ENCODE measurements at places on chromosomes 5 and 9. TPM values are rescaled to one million over a fixed set of nuclear protein-coding genes. Genes with fewer than 3 reads are reported as not detected.

DNA sequence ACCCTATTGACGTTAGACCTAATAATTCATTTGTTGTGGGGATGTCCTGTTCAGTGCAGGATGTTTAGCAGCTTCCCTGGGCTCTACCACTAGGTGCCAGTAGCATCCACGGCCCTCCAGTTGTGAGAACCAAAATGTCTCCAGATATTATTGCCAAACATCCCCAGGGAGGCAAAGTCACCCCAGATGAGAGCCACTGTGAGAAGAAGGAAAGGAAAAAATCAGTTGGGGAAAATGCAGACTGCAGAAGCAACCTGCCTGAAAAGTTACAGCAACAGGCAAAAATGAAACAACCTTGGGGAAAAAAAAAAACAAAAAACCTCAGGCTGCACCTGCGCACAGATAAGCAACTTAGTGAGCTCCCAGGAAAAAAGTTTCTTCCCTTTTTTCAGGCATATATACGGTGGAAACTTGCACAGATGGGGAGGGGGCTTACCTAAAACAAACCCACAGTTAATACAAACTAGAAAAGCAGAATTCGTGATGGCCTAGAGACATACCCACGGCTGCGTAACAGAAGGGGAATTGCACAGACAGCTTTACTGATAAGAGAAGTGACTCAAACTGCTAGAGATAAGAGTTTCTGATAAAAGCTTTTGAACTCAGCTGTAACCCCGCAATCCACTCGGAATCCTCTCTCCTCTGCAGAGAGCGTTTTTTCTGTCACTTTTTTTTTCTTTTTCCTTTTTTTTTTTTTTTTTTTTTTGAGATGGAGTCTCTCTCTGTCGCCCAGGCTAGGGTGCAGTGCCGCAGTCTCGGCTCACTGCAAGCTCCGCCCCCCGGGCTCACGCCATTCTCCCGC, 29.8 kb upstream of the FBP1 start:
- H3K4me3 ChIP-seq, result peak overlapping the region; percentile 79
- peaks cover 10% of the 10 kb centered on the region for H3K27me3 ChIP-seq
- peaks cover 7% of the 10 kb centered on the region for H3K4me1 ChIP-seq

DNA sequence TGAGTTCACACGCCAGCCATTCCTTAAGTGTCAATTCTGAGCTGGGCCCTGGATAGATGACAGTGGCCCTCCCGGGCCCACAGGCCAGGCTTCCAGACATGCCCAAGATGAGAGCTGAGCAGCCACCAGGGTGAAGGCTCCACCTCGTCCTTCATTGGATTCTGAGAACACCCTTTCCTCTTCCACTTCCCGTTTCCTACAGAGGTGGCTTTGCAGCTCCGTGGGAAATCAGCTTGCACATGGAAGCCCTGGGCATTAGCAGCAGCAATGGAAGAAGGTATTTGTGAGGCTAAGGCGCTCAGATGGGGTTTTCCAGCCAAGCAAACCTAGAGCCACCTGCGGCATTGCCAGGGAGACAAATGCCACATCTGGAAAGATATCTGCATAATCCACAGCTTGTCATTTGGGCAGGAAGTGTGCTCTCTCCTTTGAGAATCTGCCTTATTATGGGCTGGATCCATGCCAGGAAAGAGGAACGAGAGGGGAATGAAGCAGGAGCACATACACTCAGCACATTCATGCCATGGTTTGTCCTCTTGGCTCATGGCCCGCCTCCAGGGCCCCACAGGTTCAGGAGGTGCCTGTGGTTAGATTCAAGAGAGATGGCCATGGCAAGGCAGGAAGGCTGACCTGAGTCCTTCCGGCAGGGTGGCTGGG, 34.1 kb downstream of the CFAP77 start:
- DNase-seq, result no peak
- H3K27ac ChIP-seq, result no peak overlapping the region
- H3K4me1 ChIP-seq, result peaks cover 8% of the 10 kb centered on the region
- no peak overlapping the region for H3K4me3 ChIP-seq
- H3K27me3 ChIP-seq, result peaks cover 50% of the 10 kb centered on the region
- no peaks in the 10 kb centered on the region for H3K36me3 ChIP-seq

- H3K36me3 ChIP-seq, result no peaks in the 10 kb centered on the region
- no peak for DNase-seq
- no peaks in the 10 kb centered on the region for H3K27me3 ChIP-seq
- H3K4me1 ChIP-seq, result no peaks in the 10 kb centered on the region
- H3K4me3 ChIP-seq, result no peak overlapping the region
- H3K27ac ChIP-seq, result no peak overlapping the region
Observed at GRCh38 chr5:106127341-106127781, 1543.4 kb downstream of the EFNA5 start.

Gene TICAM2
- 11.1 TPM for total RNA-seq

- no peaks in the 10 kb centered on the region for H3K36me3 ChIP-seq
- DNase-seq, result no peak
- H3K27me3 ChIP-seq, result peaks cover 37% of the 10 kb centered on the region
- no peaks in the 10 kb centered on the region for H3K4me1 ChIP-seq
- no peak overlapping the region for H3K4me3 ChIP-seq
Observed at GRCh38 chr9:14345354-14346230, 31.7 kb upstream of the NFIB start.

Gene PDE6A
- total RNA-seq, result not detected

- H3K27me3 ChIP-seq, result peaks cover 36% of the 10 kb centered on the region
- H3K36me3 ChIP-seq, result no peaks in the 10 kb centered on the region
- no peak overlapping the region for H3K4me3 ChIP-seq
Observed at GRCh38 chr5:156376751-156377150, 49.8 kb downstream of the SGCD start.

GRCh38 chr5:154815684-154816247, 34.6 kb downstream of the FAXDC2 start:
- peak overlapping the region; percentile 41 for H3K27ac ChIP-seq
- H3K36me3 ChIP-seq, result peaks cover 27% of the 10 kb centered on the region
- H3K4me1 ChIP-seq, result peaks cover 50% of the 10 kb centered on the region
- DNase-seq, result no peak
- no peak overlapping the region for H3K4me3 ChIP-seq
- H3K27me3 ChIP-seq, result no peaks in the 10 kb centered on the region
